Eye (tissue), 1 donor: ENCODE measurements at places on chromosomes 4 and X.

DNA sequence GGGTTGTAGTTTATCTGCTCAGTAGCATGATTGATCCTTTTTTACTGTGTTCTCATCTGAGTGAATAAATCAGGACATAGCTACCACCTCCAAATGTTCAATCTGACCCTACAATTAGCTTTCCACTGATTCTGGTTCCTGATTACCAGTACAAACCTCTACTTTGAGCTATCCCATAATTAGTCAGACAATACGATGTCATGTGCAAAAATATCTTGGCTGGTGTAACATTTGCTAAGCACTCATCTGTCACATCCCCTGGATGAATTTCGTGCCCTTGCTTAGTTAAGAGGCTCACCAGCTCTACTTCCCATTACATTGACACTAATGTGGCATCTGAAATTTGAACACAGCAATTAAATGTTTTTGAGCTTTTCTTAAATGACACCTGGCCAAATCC lies 1101.0 kb upstream of the PCDH7 start:
- DNase-seq = no peak

GRCh38 chrX:69218407-69218997 lies 53.2 kb upstream of the PJA1 start:
- DNase-seq = no peak

DNA sequence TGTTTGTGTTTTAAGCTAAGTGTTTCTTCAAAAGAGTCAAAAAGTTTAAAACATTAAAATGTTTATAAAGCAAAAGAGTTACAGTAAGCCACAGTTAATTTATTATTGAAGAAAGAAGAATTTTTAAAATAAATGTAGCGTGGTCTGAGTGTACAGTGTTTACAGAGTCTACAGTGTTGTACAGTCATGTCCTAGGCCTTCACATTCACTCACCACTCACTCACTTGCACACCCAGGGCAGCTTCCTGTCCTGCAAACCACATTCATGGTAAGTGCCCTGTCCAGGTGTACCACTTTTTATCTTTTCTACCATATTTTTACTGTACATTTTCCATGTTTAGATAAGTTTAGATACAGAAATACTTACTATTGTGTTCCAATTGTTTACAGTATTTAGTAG lies 239.7 kb upstream of the AGA start:
- DNase-seq = no peak

DNA sequence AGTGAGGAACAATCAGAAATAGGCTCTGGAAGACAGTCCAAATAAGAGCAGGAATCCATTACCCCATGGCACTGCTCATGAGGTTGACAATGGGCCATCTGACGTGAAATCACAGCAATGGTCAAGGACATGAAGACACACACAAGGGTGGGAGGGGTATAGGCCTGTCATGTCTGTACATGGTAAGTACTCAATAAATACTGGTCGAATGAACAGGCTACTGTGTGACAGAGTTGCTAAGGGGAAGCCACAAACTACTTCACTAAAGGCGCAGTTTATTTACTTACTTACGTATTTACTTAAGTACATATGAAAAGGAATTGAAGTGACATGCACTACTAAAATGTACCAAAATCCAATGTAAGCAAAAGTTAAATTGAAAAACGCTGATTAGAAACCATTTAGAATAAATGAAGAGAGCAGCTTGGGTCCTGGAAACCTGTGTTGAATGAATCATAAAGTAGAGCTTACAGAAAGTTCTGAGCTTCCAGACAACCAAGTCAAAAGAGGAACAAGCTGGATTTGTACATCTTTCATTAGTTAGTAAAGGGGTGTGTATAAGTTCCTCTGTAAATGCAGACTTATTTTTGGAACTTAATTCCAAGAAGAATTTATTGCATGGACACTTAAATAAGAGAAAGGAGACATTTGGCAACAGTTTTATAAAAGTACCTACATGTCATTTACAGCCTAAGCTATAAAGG lies 32.7 kb downstream of the ALPK1 start:
- DNase-seq = no peak

DNA sequence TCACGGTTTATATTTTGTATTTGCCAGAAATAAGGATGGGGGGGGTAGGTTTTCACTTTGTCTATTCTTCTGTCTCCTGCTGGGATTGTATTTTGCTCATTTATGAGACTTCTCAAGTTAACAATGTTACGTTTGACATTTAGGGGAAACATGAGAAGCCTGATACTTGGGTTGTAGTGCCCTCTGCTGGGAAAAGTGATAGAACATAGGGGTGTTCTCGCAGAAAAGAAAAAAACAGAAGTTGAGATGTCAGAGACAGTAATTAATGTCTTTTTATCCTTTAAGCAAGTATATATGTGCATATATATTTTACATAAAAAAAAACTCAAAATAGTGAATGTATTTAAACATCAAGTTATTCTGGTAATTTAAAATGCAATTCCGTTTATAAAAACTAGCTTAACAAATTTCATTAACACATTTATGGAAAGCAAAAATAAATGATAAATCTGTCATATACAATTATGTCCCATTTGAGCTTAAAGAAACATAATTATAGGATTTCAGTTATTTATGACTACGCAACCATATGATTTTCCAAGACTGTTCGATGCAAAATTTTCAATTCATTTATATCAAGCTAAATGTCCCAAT lies 46.0 kb upstream of the TMPRSS11F start:
- DNase-seq = peak; percentile 92

- DNase-seq = no peak
Measured at GRCh38 chr4:74092957-74093356, 6.0 kb downstream of the CXCL2 start.

DNA sequence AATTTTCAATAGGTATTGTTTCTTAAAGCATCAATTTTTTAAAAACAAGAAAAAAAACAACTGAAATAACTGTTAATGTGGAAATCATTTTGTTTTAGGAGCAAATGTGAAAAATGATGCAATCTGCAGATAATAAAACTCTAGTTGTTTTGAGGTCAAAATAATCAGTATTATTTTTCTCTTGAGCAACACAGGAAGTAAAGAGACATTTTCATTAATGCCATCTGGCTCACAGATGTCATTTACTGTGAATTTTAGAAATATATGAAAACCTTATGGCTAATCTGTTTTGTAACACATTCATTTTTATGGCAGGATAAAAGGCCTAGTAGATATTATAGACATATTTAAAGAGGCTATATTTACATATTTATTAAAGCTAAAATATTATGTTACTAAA lies 141.6 kb downstream of the PCDH18 start:
- peak; percentile 47 for DNase-seq

DNA sequence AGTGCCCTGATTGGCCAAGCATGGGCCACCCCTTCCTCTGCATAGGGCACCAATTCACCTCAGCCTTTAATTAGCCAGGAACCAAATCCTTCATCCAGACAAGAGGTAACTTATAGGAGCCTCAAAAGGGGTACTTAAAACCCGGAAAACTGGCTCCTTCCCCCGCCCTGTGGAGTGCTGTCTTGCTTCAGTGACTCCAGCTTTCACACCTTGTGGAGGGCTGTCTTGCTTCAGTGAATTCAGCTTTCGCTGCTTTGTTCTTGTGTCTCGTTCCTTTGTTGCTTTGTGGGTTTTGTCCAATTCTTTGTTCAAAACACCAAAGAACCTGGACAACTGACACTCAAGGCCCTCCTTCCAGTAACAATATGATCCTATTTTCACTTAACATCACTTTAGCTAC lies 82.2 kb upstream of the FRG1 start:
- DNase-seq = no peak

DNA sequence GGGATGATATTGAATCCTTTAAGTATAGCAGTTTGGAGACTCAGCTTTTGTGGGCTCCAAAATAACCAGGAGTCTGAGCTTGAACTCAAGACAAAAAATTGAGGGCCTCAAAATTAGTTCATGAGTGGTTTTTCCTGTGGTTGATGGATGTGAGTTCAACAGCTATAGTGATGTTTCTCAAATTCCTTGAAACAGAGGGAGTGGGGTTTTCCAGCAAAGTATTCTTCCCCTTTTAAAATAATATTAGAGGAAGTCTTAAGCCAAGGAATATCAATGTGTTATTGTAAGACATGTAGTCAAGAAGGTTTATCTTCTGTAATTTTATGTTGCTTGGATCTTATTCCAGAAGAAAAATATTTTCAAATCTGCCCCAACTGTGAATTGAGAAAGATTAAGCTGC lies 10.6 kb downstream of the OTC start:
- DNase-seq = no peak

GRCh38 chr4:15963001-15963451 lies at the start of gene FGFBP2:
Gene FGFBP2, minus strand, starts transcription at chr4:15963175. Its CDS starts 46 bp downstream, at chr4:15963129.
- peak; percentile 40 for DNase-seq

- DNase-seq = no peak
Measured at GRCh38 chr4:76969941-76970529, 20.5 kb downstream of the SEPTIN11 start.

- DNase-seq = peak; percentile 1
Measured at GRCh38 chrX:29617725-29618124, 597.6 kb upstream of the MAGEB2 start.

DNA sequence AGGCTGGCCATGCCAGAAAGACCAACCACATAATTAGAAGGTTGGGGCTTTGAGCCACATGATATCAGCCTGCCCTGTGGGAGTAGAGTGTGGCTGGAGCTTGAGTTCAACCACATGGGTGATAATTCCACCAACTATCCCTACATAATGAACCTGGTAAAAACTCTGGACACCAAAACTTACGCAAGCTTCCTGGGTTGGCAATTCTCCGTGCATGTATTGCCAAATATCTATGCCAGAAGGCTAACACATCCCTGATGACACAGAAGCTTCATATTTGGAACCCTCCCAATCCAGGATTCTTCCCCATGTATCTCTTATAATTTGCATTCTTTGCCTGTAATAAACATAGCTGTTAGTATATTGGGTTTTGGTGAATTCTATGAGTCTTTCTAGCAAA lies 68.2 kb downstream of the FUNDC1 start:
- no peak for DNase-seq

DNA sequence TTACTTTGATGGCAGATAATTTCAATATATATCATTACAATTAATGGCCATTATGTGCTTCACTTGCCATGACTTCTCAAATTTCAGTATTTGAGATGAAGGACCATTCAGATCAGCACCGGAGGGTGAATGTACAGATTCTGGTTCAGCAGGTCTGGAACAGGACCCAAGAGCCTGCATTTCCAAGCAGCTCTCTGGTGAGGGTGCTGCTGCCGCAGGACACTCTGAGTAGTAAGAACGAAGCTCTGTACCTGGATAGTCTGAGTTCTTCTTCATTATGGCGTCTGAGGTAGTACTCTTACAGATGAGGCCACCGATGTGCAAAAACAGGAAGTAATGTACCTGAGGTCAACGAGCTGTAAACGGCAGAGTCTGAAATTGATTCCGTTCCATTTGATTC lies 228.2 kb downstream of the FBXW7 start:
- DNase-seq = no peak

GRCh38 chr4:960636-961350 lies 12.6 kb downstream of the DGKQ start:
- DNase-seq = no peak

GRCh38 chr4:113955948-113956347 lies 23.5 kb downstream of the ARSJ start:
- no peak for DNase-seq

DNA sequence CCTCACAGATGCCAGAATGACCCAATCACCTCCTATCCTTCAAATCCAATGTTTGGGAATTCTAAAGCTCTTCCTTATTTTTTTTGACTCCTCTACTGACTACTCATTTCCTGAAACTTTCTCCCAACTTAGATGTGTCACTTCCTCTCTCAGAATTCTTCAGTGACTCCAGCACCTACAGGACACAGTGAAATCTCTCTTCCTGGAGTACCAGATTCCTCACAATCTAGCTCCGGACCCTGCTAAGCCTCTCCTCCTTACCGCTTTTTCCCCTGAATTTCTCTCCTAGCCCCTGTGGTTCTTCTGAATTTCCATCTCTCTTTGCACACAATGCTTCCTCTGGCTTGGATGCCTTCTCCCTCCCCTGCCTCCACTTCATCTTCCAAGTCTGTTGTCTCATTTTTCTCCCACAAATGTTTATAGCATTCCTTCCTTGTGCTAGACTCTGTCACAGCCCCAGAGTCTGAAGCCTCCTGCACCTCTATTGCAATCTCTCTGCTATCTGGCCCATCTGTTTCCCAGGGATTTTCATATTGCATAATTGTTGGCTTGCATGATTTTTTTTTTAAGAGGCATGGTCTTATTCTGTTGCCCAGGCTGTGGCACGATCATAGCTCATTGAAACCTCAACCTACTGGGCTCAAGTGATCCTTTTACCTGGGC lies 80.1 kb downstream of the ANAPC4 start:
- no peak for DNase-seq

DNA sequence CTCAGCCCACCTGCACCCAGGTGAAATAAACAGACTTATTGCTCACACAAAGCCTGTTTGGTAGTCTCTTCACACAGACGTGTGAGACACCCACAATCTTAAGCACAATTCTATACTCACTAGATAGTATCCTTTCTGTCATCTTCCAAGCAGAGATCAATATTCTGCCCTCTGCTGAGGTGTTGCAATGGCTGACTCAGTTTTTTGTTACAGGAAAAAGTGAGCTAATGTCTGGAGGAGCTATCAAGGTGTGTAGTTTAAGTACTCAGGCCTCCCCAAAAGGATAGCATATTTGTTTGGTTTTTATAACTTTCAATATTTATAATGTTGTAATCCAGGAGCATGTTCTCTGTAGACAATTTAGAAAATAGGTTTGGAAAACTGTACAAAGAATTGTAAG lies 775.2 kb upstream of the POU3F4 start:
- DNase-seq = no peak
